ENCODE measurements at places on chromosomes 11 and 22. TPM values are rescaled to one million over a fixed set of nuclear protein-coding genes. Genes with fewer than 3 reads are reported as not detected.

POU2AF2 gene
- total RNA-seq, result not detected

C11orf87 gene
- total RNA-seq, result not detected

ARVCF gene
- total RNA-seq, result 30.5 TPM

EXT2 gene
- total RNA-seq, result 30.7 TPM

CABP4 gene
- total RNA-seq, result 1.1 TPM

ADAMTS15 gene
- 45.6 TPM for total RNA-seq

MS4A6A gene
- total RNA-seq, result 64.0 TPM

CEND1 gene
- not detected for total RNA-seq

KCNK4 gene
- not detected for total RNA-seq

OR52A1 gene
- not detected for total RNA-seq

CHRM1 gene
- not detected for total RNA-seq
